Stimulated activated naive CD4-positive, alpha-beta T cell (primary cell): ENCODE measurements at places on chromosomes 16 and 17.

DNA sequence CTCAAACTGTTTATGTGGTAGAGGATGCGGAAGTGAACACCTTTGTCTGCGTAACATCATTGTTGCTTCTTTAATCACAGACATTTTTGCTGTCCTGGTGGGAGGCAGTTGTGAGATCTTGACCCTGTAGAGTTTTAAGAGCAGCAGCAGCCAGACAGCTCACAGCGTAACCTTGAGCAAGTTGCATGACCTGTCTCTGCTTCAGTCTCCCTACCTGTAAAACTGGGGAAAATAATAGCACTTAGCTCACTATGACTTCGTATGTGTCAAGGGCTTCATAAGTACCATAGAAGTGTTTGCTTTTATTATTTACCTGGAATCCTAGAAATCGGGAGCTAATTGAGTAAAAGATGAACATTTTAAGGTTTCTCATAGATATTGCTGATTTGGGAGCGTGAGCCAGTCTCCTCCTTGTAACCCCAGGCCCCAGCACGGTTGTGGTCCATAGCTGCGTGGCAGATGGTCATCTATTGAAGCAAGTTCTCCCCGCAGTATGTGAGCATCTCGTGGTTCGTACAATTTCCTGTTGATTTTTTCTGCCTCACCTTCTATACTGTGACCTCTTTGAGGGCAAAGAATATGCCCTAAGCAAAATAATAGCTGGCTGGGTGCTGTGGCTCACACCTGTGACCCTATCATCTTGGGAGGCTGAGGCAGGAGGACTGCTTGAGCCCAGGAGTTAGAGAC lies 34.4 kb downstream of the GPRC5B start:
- no peak for DNase-seq

- DNase-seq = no peak
These were observed 236.8 kb downstream of the MSI2 start for GRCh38 chr17:57493171-57493570.

DNA sequence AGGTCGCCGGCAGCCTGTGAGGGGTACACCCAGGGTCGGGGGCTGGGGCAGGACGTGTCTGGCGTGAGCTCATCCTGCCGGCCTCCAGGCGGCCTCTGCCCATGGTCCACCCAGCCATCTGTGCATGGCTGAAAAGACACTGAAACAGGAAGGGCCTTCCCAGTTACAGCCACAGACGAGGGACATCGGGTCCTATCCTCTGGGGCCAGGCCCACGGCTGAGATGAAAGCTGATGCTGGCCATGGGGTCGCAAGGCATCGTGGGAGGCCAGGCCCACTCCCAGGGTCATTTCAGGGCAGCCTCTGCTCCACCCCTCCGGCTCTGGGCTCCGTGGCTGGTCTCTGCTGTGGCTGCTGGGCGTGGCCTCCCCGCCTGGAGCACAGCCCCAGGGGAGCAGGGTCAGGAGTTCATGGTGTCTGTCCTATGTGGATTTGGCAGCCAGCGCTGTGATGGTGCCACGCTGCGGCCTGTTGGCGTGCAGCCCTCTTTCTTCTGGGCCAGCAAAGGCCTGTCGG lies 16.6 kb upstream of the ATP6V0C start:
- DNase-seq = no peak

DNA sequence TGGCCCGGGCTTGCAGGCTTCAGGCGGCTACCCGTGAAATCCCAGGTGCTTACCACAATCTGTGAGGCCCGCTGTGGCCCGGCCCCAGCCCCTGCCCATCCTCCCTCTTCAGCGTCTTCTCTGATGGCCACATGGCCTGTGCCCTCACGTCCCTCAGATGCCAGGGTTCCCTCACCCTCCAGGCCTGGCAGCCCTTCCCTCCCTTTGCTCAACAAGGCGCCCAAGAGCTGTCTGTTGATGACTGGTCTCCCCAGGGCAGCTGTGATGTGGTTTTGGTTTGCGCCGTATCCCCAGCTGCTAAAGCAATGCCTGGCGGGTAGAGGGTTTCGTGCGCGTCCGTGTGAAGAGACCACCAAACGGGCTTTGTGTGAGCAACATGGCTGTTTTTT lies 35.1 kb downstream of the PMM2 start:
- DNase-seq = no peak

DNA sequence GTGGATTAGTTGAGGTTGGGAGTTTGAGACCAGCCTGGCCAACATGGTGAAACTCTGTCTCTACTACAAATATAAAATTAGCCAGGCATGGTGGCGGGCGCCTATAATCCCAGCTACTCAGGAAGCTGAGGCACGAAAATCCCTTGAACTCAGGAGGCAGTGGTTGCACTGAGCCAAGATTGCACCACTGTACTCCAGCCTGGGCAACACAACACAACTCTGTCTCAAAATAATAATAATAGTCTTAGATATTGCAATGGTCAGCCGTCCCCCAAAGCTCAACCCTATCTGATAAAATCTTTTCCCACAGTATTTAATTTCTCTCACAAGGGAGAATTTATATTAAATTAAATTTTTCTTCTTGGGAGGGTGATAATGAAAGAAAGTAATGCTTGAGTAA lies 169.6 kb downstream of the XYLT1 start:
- no peak for DNase-seq

- no peak for DNase-seq
These were observed 1.3 kb downstream of the CMTR2 start for GRCh38 chr16:71287911-71288310.

DNA sequence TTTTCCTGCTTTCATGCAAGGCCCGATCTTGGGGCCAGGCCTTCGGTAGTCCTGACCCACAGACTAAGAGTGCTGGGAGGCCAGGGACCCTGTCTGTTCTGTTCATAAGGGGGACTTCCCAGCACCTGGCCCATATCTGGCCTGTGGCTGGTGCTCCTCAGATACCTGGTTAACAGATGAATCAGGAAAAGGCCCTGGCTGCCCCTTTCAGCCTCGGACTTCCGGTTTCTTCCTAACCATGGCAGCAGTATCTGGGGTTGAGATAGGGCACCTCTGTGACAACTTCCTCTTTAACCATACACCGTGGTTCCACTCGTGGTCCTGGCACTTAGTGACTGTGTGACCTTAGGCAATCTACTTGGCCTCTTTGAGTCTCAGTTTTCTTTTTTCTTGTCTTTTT lies 18.4 kb downstream of the PLCG2 start:
- no peak for DNase-seq

- DNase-seq = no peak
These were observed 87.2 kb upstream of the PLEKHM1 start for GRCh38 chr17:45577571-45578279.

DNA sequence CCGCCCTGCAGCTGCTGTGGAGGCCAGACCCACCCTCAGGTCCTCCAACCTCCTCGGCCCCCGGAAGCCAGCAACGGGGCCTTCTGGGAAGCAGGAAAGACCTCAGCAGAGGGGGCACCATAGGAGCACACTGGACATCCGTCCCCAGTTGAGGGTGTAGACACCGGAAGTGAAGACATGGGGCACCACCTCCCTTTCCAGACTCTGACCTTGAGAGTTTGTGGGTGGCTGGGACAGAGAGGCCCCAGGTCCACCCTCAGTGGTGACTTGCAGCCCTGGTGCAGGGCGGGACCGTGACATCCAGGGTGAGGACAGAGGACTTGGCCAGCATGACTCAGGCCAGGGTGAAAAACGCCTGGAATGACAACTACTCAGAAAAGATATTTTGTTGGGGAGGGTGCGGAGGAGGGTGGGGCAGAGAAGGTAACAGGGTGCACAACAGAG lies 19.9 kb downstream of the CEP295NL start:
- DNase-seq = no peak

GRCh38 chr17:65438708-65439294 lies 122.6 kb downstream of the AXIN2 start:
- no peak for DNase-seq

GRCh38 chr17:34413443-34414119 lies 50.5 kb upstream of the CCL1 start:
- DNase-seq = no peak

DNA sequence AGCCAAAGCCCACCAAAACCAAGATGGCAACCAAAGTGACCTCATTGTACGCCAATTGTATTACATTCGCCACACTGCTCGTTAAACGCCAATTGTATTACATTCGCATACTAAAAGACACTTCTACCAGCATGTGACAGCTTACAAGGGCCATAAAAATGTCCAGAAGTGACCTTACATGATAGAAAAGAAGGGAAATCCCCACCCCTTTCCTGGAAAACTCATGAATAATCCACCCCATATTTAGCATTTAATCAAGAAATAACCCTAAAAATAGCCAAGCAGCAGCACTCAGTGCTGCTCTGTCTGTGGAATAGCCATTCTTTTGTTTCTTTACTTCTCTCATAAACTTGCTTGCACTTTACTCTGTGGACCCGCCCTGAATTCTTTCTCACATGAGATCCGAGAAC lies 25.7 kb downstream of the PSMD7 start:
- DNase-seq = no peak

- no peak for DNase-seq
These were observed 473 bp upstream of the PDIA2 start for GRCh38 chr16:282491-282890.

GRCh38 chr16:23408823-23409298 lies 44.1 kb downstream of the COG7 start:
- DNase-seq = no peak

DNA sequence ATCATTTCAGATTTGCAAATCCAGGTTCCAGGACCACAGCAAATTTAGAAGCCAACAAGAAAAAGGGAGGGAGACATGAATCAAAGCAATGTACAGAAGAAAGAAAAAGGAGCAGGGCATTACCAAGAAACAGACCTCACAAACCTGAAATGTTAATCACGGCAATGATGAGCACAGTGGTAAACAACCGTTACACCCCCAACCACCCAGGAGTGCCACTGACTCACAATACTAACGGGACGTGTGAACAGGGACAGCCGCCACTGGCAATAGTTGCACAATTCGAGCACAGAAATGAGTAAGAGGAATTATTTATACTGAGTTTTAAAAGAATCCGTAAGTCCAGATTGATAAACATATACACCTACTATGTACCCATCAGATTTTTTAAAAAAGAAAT lies 13.8 kb downstream of the USP22 start:
- no peak for DNase-seq

- DNase-seq = no peak
These were observed 7.2 kb downstream of the TP53I13 start for GRCh38 chr17:29575511-29576213.
